NCI-H1694 (cell line): ENCODE measurements at places on chromosomes 1 and 21.
A peak's percentile ranks its signal among the peaks of the same experiment; 100 is the strongest.

DNA sequence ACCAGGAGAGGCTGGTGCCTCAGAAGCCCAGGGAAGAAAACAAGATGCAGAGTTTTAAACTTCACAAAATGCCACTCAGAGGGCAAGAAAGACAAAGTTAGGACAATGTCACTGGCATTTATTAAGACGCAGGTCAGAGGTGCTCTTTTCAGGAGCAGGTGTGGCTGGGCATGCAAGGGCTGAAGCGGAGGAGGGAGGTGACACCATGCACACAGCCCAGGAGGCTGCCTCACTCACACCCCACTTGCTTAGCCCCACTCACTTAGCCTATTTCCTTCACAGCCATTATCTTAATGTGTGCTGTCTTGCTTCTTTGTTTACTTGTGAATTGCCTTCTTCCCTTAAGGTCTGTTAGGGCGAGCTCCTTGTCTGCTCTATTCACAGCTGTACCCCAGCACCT is 17.2 kb downstream of the HIVEP3 start:
- no peak for DNase-seq

DNA sequence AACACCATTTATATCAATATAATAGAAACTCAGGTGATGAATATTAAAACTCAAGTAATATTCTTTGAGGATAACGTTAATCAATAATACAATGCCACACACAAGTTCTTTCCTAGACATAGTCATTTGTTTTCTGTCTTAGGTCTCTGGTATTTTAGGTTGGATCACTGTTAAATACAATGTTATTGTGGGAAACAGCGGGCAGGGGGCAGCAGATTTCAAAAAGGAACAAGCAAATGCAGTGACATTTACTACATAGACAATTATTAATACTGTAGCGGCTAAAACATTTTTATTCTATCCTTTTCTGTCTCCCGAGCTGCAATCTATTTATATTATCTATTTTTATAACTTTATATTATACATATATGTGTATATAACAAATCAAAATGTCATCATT is 186.4 kb upstream of the ZNHIT6 start:
- DNase-seq, result peak; percentile 7

DNA sequence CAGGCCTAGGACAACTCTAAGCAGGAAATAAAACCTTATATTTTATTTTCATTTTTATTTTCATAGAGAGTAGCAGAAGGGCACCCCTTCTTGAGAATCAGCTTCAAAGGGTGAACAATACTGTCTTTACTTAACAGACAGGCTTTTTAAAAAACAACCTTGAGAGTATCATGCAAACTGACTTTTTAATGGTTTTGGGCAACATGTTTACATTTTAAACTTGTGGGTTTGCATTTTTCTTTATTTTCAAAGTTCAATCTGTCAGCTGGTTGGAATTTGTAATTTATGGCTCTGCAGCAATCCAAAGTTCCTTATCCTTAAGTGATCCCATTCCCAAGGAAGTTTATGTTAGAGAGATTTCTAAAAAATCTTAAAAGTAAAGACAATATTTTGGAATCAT is 392.3 kb upstream of the ADAMTS5 start:
- DNase-seq, result no peak

- no peak for DNase-seq
Observed at GRCh38 chr21:14569026-14569621, 23.0 kb upstream of the SAMSN1 start.

GRCh38 chr1:81634294-81634693 is 166.4 kb upstream of the ADGRL2 start:
- no peak for DNase-seq

- DNase-seq, result no peak
Observed at GRCh38 chr1:155192346-155193274, 15.1 kb downstream of the THBS3 start.

DNA sequence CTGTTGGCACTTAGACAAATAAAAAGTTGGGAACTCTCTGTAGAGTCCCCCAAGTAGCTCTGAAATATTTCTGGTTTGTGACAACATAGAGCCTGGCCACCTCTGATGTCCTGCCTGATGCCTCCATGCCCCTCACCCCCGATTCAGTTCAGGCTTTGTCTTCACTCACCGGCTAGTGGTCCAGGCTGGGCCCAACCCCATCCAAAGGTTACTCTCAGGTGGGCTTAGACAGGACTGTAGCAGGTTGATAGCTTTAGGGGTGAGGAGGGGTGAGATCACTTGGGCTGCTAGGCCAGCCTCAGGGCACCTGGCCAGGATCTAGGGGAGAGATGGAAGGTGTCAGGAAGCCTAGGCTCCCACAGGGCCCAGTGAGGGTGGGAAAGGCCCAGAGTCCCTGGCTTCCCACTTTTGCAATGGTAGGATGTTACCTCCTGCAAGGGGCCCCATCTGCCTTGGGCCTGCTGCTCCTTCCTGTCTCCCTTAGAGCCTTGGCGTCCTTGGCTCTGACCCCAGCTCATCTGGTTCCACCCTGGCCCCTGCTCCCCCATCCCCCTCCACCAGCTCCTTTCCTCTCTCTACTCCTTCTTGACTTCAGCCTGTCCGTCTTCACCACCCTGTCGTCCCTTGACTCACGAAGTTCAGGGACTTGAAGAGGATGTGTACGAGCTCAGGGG is 6.7 kb downstream of the EPS8L3 start:
- DNase-seq, result no peak

GRCh38 chr1:226864311-226864710 is 6.1 kb upstream of the PSEN2 start:
- DNase-seq, result no peak

DNA sequence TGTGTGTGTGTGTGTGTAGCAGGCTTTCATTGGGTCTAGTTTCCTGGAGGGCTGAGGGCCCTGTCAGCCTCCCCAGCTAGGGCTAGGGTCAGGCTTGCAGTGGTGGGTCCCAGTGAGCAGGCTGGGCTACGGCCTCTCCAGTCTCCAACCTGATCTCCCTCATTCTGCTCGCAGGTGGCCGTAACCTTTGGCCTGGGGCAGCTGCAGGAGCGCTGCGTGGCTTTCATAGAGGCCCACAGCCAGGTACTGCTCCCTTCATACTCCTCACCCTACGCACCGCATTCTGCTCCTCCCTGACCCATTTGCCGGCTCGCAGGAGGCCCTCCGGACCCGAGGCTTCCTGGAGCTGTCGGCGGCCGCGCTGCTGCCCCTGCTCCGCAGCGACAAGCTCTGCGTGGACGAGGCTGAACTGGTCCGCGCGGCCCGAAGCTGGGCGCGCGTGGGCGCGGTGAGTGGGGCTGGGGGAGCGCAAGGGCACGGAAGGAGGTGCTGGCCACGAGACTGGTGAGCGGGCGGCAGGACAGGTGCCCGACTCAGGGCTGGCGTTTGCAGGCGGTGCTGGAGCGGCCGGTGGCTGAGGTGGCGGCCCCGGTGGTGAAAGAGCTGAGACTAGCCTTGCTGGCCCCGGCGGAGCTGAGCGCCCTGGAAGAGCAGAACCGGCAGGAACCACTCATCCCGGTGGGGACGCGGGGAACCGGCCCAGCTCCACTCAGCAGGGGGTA is 4.7 kb downstream of the BTBD19 start:
- no peak for DNase-seq

- peak; percentile 7 for DNase-seq
Observed at GRCh38 chr1:218380125-218380977, 35.2 kb downstream of the TGFB2 start.

DNA sequence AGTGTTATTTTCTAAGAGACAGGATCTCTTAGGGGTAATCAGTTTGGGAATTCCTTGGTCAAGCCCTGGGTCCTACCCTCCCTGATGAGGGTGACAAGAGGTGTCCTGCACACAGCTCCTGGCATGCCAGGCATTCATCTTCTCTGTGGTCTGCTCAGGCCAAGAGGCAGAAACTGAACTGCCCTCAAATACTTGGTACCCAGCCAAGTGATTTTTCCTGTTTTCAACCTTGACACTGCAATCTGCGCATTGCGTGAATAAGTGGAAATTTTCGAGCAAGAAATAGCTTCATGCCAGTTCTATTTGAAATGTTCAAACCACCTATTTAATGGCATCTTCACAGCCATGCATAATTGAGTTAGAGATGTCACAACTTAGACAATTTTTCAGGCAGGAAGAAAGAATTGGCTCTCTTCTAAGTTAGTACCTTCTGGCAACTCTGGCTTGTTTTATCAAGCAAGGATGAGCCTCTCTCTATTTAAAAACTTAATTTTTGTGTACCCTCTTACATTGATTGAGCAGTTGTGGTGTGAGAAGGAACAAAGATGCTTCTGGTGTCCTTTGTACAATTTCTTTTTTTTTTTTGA is 27.0 kb downstream of the DNM3 start:
- DNase-seq, result no peak

GRCh38 chr1:241630899-241631298 is 9.3 kb downstream of the CHML start:
- no peak for DNase-seq

DNA sequence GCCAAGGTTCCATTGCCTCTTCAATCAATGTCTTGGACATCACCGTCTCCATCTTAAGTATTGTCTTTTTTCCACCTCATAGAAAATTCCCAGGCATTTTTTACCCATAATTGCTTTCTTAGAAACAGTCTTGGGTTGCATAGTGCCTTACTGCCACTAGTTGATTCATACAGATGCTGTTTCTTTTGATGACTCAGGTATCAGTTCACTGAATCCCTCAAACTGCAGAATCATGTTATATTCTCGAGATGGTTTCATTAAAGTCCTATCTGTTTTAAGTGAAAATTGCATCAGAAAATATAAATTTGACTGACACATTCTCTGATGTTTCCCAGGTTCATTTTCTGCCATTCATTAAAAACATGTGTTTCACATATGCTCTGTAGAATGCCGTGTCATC is 1489.1 kb downstream of the BRINP3 start:
- no peak for DNase-seq

DNA sequence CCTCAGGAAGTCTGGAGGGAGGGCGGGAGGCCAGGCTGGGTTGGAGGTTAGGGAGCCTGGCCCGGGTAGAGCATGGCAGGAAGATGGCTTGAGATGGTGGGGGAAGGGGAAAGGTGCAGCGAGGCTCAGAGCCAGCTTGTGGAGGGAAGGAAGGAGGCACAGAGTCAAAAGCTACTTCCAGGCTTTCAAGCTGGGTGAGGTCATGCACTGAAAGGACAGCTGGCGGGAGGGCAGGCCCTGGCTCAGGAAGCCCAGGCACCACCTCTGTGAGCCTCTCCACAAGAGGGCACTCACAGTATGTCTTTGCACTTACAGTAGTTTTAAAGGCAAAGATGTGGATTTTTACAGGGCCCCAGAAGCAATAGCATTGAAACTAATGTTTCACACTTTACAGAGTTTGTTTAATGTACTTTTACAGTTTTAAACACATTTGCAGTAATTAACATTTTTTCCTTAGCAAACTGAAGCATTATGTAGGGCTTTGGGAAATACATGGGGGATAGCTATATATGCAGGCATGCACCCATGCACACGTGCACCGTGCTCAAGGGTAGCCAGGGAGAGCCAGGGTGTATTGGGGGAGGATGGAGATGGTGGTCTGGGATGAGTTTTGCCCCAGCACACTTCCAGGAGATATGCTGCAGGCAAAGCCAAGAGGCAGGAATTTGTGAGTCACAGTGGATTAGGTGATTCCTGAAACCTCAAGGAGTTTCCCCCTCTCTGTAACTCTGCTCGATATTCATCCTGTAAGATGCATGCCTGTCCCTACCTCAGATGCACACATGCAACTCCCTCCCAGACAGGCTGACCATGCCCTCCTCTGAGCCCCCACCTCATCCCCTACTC is 6.1 kb upstream of the ADAM15 start:
- DNase-seq, result peak; percentile 85
